ENCODE measurements at places on chromosomes 13 and 19.

GRCh38 chr19:45973553-45974338, at the start of gene NOVA2:
TSS of gene NOVA2 (minus strand) at chr19:45973865. CDS start at chr19:45973351, 514 bp downstream.
- DNase-seq: peak; percentile 73

DNA sequence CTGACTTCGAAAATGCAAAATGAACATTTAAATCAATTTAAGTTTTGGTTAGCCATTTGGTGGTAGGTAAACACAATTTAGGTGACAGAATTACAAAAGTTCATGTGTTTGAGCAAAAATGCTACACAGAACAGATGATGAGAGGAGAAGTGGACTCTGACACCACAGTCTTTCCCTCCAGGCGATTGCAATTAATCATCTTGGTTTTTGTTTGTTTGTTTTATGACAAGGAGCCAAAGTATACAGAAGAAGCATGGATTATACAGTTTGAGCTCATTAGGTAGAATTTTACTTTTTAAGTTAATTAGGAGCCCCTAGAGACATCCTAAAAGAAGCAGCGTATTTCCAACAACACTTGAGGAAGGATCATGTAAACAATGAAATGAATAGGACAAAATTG, 49.3 kb upstream of the FREM2 start:
- DNase-seq: no peak

DNA sequence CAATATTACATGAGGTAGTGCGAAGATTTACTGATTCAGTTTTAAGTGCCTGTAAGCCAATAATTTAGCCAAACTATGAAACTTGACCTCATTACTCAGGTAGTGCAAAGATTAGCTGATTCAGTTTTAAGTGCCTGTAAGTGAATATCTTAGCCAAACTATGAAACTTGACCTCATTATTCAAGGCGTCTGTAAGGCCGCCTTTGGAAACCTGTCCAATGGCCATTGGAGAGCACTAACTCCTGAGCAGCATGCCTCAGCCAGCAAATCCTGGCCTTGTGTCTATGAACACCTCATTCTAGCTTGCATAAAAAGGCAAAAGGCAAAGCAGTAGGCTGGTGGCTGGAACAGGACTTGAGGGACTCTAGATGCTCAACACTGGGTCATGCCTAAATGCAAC, 127.0 kb upstream of the GPR12 start:
- no peak for DNase-seq

- no peak for DNase-seq
Observed at GRCh38 chr13:90622541-90622940, 724.9 kb upstream of the MIR17HG start.

GRCh38 chr19:34879563-34879962, 47.1 kb upstream of the ZNF30 start:
- DNase-seq: no peak

DNA sequence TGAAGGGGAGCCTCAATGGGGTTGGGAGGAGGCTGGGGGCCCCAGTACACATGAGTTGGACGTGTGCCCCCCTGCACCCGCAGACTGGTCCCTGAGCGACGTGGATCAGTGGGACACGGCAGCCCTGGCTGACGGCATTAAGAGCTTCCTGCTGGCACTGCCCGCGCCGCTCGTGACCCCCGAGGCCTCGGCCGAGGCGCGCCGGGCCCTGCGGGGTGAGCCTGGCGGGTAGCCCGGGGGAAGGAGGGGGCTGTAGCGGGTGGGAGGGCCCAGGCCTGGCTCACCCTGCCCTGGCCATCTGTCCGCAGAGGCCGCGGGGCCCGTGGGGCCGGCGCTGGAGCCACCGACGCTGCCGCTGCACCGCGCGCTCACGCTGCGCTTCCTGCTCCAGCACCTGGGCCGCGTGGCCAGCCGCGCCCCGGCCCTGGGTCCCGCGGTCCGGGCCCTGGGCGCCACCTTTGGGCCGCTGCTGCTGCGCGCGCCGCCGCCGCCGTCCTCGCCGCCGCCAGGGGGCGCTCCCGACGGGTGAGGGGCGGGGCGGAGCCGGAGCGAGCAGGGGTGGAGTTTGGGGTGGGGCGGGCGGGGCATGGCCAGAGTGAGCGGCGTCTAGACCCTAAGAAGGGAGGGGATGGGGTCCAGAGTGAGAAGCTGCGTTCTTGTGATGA, 8.1 kb downstream of the PIK3R2 start:
- DNase-seq: peak; percentile 82

DNA sequence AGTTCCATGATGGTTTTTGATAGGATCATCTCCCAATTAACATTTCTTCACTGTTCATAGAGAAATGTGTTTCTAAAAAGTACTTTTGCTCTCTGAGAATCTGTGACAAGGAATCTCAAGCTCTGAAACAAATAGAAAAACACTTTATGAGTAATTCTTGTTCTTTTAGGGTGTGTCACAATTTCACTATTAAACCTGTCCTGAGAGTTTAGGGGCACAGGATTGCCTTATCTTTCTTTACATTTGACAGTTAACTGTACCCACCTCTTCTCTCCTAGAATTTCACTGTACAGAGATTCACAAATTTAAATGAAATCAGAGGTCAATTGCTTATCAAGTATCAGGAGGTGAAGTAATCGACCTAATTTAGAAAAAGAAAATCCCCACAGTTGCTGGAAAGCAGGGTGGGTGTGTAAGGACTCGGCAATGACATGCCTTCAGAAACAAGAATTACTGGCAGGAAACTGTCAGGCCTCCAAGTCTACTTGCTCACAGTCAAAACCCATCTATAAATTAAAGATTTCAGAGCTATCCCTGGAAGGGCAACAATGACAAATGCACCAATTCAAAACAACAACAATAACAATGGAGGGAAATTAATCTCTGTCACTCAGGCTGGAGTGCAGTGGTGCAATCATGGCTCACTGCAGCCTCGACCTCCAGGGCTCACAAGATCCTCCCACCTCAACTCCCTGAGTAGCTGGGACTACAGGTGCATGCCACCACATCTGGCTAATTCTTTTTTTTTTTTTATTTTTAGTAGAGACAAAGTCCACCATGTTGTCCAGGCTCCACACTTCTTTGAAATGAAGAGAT, 250.2 kb downstream of the ABCC4 start:
- no peak for DNase-seq

- DNase-seq: no peak
Observed at GRCh38 chr19:29624489-29625185, 18.6 kb downstream of the POP4 start.

GRCh38 chr19:18610245-18610555, 2.5 kb upstream of the TMEM59L start:
- DNase-seq: no peak

All from lower lobe of right lung (tissue), 2 donors.